ENCODE measurements at places on chromosomes 12 and 14.

- no peak for DNase-seq
Observed at GRCh38 chr14:68786491-68787091, 6.3 kb downstream of the ZFP36L1 start.

GRCh38 chr14:67186789-67187584 lies 2.3 kb upstream of the GARIN2 start:
- no peak for DNase-seq

DNA sequence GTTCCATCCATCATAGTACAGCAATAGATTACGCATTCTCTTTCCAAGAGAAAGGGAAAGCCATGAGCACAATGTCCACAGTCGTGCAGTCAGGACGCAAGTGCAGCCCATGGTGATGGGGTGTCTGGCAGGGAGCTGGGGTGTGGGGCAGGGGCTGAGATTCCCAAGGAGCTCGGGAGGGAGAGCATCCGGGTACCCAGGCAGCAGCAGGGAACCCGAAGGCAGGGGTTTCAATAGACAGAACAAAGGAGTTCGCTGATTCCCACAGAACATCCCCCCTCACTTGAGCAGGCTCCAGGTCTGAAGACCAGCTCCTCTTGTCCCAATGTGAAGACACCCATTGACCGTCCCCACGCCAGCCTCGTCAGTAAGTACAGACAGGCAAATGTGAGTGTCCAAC lies 13.5 kb downstream of the ANHX start:
- no peak for DNase-seq

- no peak for DNase-seq
Observed at GRCh38 chr12:55675666-55676065, 32.0 kb downstream of the ITGA7 start.

DNA sequence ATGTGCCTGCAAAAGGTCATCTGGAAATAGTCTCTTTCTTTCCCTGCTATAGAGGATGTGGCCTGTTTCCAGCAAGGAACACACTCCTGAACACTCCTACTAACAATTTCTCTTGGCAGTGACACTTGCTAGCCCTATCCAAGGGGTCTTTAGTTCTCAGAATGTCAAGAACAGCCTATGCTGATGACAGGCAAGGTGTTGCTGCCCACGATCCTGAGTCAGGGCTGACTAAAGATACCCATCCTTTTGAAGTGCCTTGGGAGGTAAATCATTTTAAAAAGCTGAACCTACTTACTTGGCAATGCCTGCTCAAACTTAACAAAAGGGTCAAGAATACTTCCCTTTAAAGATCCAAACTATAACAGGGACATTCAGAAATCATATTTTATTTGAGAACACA lies 1146.4 kb downstream of the VRK1 start:
- no peak for DNase-seq

- DNase-seq: no peak
Observed at GRCh38 chr12:24268663-24269186, 319.3 kb upstream of the SOX5 start.

All from left forelimb (tissue), 1 donor.